Type B pancreatic cell (in vitro differentiated cells): ENCODE measurements at places on chromosomes 6 and 20. TPM values are rescaled to one million over a fixed set of nuclear protein-coding genes. Genes with fewer than 3 reads are reported as not detected.

GRCh38 chr20:42549496-42549895 lies 640.2 kb downstream of the PTPRT start:
- H3K27ac ChIP-seq, result no peak overlapping the region
- H3K4me1 ChIP-seq, result no peaks in the 10 kb centered on the region
- H3K27me3 ChIP-seq, result peaks cover 16% of the 10 kb centered on the region
- H3K36me3 ChIP-seq, result no peaks in the 10 kb centered on the region

C20orf204 gene
- 3.0 and 7.4 TPM in 2 replicates for total RNA-seq

SLC17A1 gene
- total RNA-seq, result 0.85 and 1.2 TPM in 2 replicates

PDE10A gene
- total RNA-seq, result 6.6 and 10.8 TPM in 2 replicates
